Body of pancreas (tissue), 4 donors: ENCODE measurements at places on chromosomes 1 and 21. TPM values are rescaled to one million over a fixed set of nuclear protein-coding genes. Genes with fewer than 3 reads are reported as not detected.

SPATC1L gene
- total RNA-seq = 4.4 TPM

- no peak for DNase-seq
Observed at GRCh38 chr1:207308451-207309190, 12.9 kb upstream of the CD55 start.

DNA sequence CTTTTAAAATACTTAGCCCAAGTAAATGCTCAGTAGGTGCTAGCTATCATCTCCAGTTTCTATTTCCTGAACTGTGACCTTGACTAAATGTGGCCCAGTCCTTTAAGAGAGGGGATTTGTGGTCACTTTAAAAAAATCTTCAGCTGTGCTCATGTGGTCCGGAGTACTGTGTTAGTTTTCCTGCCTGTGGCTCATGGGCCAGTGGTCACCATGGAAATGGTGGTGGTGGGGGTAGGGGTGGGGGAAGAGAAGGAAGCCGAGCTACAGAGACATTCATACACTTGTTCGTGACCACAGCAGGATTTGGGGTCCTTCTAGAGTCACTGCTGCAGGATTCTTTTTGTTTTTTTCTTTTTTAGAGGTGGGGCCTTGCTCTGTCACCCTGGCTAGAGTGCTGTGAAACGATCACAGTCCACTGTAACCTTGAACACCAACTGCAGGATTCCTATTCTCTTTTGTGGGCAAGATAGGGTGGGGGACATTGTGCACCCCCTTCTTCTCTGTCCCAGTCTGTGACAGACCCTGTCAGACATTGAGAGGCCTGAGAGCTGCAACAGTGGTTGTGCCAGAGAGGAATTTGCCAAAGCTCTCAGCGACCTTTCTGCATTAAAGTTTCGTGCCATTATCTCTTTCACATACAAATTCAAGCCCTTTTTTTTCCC lies 25.8 kb downstream of the KIF26B start:
- no peak for DNase-seq

SERINC2 gene
- 14.5 TPM for total RNA-seq

DNA sequence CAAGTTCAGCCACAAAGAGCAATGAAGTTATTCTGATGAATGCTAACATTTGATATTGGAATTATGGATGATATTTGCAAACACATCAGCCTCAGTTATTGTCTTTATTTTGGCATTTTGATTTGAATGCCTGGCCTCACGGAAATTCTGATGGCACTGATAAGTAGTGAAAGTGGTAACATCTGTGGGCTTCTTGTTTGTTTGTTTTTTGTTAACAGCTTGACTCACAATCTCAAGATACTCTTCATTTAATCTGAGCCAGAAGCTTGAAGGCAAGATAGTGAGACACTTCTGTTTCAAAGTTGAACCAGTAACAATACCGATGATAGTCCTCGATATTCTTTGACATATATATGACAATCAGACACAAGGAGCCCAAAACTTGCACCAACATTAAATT lies 182.9 kb upstream of the NFIA start:
- no peak for DNase-seq

S100A7 gene
- total RNA-seq = not detected

GRCh38 chr1:218299416-218299815 lies 14.3 kb downstream of the RRP15 start:
- no peak for DNase-seq

DNA sequence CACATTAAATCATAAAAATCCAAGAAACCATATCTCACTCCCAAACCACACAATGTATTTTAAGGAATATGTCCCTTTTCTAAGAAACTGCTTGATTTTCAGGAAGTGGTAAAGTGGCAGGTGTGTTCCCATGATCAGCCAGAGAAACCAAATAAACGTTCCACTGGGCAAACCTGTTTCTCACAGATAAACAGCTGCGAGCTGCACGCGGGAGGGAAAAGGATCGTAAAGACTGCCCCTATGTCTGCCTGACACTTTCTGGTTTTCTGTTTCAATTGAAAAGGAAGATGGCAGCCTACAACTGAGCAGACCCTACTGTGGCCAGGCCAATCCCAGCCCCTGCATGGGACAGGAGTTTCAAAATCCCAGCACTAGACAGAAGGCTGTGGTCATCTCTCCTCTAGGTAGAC lies 36.6 kb downstream of the HIVEP3 start:
- DNase-seq = peak; percentile 49

- no peak for DNase-seq
Observed at GRCh38 chr1:170309389-170310013, 163.7 kb downstream of the NTMT2 start.

- no peak for DNase-seq
Observed at GRCh38 chr21:35628316-35628715, 432.0 kb downstream of the SETD4 start.

CLCNKB gene
- total RNA-seq = 1.3 TPM

GRCh38 chr1:206856674-206857464 lies 8.6 kb upstream of the IL20 start:
- no peak for DNase-seq

YTHDF2 gene
- 20.2 TPM for total RNA-seq

DNA sequence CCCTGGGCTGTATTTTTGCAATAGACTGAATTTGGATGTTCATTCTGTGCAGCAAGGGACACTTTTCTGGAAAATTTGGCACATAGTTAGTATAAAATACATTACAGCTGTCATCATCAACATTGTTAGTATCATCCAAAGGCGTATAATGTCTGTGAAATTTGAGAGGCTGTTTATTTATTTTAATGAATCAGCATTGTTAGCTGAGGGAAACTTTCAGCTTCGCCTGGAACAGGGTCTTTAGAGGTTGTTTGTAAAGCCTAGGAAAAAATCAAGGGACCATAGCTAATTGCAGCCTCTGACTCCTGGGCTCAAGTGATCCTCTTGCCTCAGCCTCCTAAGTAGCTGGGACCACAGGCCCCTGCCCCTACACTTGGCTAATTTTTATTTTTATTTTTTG lies 106.8 kb upstream of the USP24 start:
- DNase-seq = no peak

DNA sequence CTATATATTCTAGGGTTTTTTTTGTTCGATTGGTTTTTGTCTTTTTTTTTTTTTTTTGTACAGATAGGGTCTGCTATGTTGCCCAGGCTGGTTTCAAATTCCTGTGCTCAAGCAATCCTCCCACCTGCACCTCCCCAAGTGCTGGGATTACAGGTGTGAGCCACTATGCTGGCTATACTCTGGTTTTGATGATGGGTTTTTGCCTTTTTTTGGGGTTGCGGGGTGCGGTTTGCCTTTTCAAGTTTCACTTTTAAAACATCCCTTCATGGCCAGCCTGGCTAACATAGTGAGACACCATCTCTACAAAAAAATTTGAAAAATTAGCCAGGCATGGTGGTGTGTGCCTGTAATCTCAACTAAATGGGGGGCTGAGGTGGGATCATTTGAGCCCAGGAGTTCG lies 10.0 kb downstream of the KDM5B start:
- DNase-seq = no peak

GRCh38 chr21:36167541-36167940 lies 10.9 kb downstream of the DOP1B start:
- DNase-seq = no peak

GRCh38 chr1:200406161-200406797 lies 3.6 kb downstream of the ZNF281 start:
- no peak for DNase-seq

DNA sequence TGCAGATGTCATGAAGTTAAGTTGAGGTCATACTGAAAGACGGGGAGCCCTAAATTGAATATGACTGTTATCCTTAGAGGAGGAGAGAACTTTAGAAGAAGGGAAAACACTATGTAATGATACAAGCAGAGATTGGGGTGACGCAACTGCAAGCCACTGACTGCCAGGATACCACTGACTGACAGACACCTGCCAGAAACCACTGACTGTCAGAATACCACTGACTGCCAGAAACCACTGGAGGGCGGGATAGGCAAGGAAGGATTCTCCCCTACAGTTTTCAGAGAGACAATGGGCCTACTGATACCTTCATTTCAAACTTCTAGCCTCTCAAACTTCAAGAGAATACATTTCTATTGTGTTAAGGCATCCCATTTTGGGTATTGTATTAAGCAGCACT lies 388.7 kb downstream of the USH2A start:
- DNase-seq = no peak

CD48 gene
- 5.7 TPM for total RNA-seq

- no peak for DNase-seq
Observed at GRCh38 chr1:10824821-10825540, 28.5 kb upstream of the CASZ1 start.

GRCh38 chr1:157198619-157199420 lies 60.6 kb upstream of the ETV3 start:
- peak; percentile 63 for DNase-seq

DNA sequence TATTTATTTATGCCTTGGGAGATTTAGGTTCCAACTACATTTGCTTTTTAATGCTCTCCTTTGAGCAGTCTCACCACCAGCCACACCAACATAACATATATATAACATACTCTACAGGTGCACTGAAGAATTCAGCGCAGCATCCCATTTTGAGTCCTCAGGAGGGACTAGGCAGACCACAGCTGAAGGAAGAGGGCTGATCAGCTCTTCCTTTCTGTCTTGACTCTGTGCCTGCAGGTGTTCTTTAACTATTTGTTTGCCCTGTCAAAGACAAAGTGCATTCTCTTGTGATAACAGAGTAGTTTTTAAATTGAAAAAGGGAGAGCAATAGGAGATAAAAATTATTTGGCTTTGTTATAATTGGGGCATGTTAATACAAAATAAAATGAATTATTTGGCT lies 17.0 kb downstream of the HIPK1 start:
- DNase-seq = no peak

RGS7 gene
- total RNA-seq = 0.99 TPM

SEMA6C gene
- 3.6 TPM for total RNA-seq

CA6 gene
- total RNA-seq = not detected

COL9A2 gene
- 2.3 TPM for total RNA-seq

- DNase-seq = no peak
Observed at GRCh38 chr1:167500283-167500860, 18.0 kb downstream of the CD247 start.

GRCh38 chr1:246106342-246106763 lies 400.7 kb downstream of the SMYD3 start:
- no peak for DNase-seq

DNA sequence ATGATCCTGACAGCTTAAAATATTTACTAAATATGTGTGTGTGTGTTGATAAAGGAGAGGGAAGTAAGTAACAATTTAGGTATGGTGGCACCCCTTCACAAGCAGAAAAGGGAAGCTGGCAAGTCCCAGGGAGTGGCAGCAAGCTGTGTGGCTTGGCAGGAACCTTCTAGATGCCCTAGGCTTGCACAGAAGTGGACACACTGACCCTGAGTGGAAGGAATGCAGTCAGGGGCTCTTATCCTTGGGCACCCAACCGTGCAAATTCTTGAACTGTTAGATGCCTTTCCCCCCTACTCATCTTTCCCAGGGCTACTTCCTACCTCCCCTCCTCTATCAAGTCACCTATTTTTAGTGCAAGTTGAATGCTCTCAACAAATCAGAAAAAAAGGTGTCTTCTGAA lies 18.9 kb downstream of the ACP6 start:
- no peak for DNase-seq

- DNase-seq = no peak
Observed at GRCh38 chr1:236495467-236496112, 28.2 kb upstream of the LGALS8 start.

DNA sequence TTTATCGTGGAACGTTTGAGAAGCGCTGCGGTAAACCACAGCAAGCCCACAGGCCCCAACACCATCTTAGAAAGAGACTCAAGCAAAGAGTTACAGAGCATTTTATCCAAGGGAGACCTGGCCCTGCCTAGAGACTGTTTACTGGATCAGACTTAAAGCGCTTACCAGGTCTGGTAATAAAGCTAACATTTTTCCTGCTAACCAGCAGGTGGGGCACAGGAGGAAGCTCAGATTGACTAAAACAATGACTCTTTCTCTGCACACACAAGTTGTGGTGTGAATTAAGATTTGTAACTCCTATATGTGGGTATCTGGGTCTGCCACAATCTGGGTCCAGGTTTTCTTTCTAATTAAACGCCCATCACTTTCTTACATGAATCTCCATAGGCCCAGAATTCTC lies 136.5 kb upstream of the ETS2 start:
- DNase-seq = no peak

OR6K3 gene
- total RNA-seq = not detected

ANGPTL7 gene
- 4.9 TPM for total RNA-seq

SON gene
- total RNA-seq = 235 TPM
